ENCODE measurements at places on chromosomes 12 and 14.

- no peak for DNase-seq
Measured at GRCh38 chr12:93292731-93293566, 84.8 kb upstream of the NUDT4 start.

- DNase-seq, result no peak
Measured at GRCh38 chr14:23060536-23061260, 3.4 kb upstream of the CDH24 start.

DNA sequence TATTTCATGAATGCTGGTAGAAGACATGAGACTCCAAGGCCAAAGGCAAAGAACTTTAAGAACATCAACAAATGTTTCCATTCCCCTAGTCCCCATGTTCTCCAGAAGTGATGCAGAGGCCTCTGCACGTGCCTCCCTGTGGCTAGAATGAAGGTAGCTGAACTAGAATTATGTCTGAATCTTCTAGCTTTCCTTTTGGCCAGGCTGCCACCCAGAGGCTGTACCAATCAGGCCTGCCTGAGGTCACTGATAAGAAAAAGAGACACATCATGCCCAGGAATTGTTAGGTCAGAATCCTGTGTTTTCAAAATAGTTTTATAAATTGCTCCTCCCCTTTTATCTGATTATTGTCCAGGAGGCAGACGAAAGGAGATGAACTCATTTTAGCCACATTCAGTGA lies 188.0 kb upstream of the SLC16A7 start:
- DNase-seq, result no peak

- DNase-seq, result no peak
Measured at GRCh38 chr14:85205875-85206274, 324.1 kb upstream of the FLRT2 start.

DNA sequence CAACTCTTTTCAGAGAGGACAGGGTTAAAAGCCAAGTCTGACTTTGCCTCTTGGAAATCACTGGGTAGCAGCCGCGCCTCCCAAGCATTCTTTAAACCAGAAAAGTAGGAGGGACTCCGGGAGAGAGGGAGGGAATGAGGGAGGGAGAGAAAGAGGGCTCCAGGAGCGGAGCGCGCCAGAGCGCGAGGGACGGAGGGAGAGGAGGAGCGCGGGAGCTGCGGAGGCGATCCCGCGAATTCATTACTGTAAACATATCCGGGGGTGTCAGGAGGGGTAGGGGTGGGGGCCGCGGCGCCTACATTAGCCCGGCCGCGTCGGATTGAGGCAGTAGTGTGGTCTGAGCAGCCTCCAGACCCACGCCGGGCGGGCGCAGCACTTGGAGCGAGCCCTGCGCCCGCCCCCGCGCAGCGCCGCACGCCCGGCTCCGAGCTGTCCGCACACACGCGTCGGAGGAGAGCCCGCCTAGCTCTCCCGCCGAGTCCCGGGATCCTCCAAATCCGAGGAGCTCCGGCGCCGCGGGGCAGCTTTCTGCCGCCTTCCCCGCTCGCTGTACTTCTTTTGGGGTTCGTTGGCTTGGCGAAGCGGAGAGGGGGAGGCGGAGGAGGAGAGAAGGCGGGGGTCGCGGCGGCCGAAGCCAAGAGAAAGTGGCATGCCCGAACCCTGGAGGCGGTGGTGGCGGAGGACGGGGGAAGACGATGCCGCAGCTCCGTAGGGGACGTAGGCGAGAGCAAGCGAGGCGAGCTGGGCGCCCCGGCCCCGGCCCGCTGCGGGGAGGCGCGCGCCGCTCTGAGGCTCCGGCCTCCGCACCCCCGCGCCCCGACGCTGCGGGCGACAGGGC lies 3.3 kb downstream of the FLRT2 start:
- DNase-seq, result peak; percentile 55

GRCh38 chr12:116528498-116528897 lies 30.7 kb upstream of the MAP1LC3B2 start:
- DNase-seq, result no peak

DNA sequence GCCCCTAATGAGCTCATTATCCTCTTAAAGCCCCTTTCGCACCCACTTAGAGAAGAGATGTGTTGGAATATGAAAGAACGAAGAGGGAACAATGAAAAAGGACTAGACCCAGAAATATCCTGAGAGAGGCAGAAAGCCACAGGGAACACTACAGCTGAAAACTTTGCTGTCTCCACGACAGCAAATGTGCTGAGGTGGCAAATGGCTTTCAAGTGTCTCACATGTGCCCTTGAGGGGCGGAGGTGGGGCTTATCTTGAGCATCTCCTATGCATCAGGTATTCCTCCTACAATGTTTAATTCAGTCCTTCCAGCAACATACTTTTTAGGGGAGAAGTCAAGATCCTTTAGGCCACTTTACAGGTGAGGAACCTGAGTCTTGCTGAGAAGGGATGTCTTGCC lies 62.9 kb downstream of the WSCD2 start:
- DNase-seq, result no peak

DNA sequence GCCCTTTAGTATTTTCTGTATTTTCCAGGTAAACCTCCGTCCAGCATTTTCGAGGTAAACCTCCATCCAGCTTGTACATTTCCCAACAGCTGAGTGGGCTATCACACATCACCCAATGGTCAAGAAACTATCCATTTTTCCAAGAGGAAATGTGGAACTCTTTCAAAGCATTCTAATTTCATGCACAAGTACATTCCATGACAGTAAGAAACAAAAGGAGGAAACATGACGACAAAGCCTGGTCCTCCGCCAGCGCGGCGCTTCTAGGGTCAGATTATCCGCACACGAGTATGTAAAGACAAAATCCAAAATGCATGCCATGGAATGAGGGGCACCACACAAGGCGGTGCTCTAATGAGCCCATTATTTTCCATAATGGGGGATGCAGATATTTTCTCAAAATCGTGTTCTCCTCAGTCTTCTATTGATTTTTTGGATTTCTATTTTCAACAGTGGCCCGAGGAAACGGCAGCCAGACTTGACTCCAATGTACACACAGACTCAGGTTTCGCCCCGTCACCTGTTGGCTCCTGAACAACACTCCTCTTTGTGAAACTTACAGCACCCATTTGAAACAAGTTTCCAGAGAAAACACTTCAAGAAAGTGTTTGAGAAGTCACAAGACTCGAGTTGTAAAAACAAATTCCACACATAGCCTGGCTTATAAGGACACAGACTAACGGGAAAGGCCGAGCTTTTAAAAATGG lies 107.4 kb downstream of the PRICKLE1 start:
- DNase-seq, result peak; percentile 19

GRCh38 chr14:85439696-85440328 lies 90.1 kb upstream of the FLRT2 start:
- DNase-seq, result peak; percentile 23

DNA sequence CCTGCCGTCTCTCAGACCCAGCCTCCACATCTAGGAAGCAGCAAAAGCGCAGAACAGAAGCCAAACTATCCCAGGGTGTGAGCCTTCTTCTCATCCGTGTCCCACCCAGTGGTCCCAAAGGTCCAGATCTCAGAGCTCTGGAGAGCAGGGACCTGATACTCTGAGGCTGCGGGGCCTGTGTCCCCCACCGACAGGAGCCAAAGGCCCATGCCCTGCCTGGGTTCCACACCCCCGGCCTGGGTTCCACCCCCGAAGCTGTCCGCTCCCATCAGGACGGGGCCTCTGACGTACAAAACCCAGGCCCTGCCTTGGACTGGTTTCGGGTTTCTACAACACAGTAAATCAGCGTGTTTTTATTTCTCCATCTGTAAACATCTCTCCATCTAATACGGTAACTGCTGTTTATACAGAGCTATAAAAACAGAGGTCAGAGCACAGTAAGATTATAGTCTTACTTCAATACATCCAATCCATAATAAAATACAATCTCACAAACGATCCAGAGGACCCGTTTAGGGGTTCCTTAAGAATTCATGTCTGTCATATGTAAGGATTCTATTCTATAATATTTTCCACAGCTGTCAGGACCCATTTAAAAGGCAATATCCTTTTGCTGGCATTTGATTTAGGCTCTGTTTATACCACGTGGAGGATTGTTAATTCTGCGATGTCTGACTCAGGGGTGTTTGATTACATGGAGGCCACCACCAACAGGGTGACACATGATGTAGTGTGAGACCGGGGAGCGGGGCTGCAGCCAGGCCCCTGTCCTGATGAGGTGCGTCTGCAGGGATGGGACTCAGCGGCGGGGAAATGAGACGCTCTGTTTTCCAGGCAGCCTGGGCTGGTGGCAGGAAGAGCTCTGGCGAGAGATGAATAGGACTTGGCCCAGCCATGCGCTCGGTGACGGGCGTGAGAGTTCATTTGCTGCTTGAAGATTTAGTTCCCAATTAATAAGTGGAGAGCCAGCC lies 110.3 kb downstream of the DICER1 start:
- DNase-seq, result peak; percentile 38

DNA sequence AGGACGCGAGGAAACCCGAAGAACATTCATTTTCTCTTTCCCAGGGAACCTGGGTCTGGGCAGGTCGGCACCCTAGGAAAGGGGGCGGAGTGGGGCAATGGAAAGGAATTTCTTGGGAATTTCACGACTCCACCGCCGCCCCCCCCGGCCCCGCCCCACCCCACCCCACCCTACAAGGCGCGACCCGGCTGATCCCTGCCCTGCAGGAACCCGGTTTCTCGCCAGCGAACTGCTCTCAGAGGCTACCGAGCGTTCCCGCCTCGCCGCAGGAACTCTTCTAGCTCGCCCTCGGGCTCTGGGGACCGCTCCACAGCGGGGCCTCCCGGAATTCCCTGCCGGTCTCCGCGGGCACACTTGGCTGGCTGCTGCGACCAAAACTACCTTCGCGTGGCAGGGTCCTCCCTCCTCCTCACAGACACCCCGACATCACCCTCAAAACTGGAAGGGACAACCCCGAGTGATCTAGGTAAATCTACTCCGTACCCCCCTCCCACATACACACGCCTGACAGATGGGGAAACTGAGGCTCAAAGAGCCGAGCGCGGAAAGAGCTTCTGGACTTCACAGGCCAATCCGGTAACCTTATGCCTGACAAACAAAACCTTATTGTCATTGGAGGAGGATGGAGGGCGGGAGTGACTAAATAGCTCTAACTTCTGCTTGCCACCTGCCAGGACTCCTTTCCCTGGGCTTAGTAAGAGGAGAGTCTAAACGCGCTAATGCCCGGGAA lies 785 bp upstream of the ACTN1 start:
- peak; percentile 59 for DNase-seq

DNA sequence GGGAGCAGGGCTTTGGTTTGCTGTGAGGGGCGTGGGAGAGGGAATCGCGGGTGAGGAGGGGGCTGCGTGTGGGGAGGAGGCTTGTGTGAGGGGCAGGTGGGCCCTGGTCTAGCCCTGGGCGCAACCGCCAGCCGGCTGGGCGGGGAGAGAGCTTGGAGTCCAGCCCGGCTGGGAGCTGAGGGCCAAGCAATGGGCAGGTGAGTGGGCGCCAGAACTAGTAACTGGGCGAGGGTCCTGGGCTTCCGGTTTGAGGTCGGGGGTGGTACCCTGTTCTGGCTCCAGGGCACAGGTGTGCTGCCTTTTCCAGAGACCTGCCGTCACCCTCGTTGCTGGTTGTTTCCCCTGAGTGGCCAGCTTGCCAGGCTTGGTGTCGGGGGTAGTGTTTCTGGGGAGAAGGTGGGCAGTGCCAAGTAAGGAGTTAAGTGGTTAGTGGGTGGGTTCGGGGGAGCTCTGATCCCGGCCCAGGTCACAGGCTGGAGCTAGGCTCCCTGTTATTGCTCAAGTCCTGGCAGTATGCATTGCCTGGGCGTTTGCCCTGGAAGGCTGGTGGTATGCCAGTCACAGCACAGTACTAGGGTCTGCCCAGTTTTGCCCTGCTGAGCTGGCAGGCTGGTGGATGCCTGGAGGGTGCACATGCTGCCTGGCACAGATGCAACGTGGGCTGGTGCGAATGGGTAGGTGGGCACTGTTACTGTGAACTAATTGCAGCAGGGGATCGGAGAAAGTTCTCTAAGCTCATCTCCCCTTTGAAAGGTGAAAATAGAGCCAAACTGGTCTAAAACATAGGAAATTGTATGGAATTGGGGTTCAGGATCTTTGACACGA lies 683 bp downstream of the CIPC start:
- DNase-seq, result peak; percentile 47

DNA sequence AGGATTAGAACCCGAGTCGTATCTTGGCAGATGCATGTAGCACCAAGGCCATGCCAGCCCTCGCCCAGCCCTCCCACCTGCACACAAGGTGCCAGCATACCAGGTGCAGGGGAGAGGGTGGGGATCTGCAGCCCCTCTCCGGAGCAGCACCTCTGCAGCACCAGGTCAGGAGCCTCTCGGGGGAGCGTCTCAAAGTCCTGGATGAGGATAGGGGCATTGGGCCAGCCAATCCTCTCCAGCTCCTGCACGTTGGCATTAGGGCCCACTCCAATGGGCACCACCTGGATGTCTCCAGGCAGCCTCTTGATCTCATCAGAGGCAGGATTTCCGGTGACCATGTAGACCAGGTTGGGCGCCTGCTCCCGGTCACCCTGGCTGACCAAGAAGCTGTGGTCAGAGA lies 73.2 kb upstream of the ANO2 start:
- DNase-seq, result no peak

- no peak for DNase-seq
Measured at GRCh38 chr12:83128540-83128939, 441.8 kb downstream of the TMTC2 start.

GRCh38 chr12:41466802-41467201 lies 278.7 kb downstream of the PDZRN4 start:
- DNase-seq, result no peak

DNA sequence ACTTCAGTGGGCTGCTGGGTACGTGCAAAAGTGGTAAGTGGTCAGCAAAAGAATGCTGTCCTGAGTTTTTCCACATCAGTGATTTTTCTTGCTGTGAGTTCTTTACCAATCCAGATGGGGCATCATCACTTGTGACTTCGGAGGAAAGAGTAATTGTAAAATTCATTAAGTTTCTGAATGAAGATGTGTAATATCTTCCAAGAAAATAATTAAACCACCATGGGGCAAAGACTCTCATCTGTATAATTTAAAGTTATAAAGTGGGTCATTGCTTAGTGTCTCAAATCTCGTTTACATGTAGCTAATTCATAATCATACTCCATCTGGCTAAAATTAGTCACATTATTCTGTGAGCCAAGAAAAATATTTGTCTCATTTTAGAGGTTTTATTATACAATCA lies 10.8 kb upstream of the MED6 start:
- DNase-seq, result no peak

- no peak for DNase-seq
Measured at GRCh38 chr14:56989359-56989758, 179.1 kb upstream of the OTX2 start.

GRCh38 chr12:8501720-8502119 lies 11.6 kb upstream of the CLEC4D start:
- no peak for DNase-seq

DNA sequence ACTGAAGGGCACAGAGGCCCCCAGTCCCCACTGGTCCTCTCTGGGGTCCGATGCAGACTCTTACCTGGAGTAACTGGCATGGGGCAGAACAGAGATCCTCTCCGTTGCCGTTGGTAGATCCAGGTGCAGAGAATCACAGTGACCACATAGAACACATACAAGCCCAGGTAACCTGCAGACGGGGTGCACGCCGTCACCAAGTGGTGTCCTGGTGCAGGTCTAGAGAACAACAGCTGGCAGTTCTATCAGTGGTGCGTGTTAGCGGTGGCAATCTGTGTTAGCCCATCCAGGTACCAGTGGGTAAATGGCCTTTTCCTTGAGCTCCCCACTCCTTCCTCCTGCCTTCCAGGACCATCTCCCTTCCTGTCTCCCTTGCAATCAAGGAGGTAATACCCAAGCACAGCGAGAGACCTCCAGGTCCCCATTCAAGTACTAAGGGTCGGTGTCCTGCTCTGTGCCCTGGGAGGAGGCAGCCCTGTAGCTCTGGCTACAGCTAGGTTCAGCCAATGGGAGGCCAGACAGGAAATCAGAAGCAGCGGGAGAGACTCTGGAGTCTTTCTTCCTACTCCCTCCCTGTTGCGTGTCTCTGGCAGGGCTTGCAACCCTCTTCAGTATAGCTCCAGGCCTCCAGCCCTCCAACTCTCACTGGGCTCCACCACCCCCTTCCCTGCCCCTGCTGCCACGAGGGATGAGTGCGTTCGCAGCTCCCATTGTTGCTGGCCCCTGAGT lies 15.8 kb downstream of the SLC8B1 start:
- DNase-seq, result no peak
